ENCODE measurements at places on chromosomes 4 and X.

GRCh38 chr4:111761531-111761930 is 383.7 kb upstream of the FAM241A start:
- no peak for DNase-seq

DNA sequence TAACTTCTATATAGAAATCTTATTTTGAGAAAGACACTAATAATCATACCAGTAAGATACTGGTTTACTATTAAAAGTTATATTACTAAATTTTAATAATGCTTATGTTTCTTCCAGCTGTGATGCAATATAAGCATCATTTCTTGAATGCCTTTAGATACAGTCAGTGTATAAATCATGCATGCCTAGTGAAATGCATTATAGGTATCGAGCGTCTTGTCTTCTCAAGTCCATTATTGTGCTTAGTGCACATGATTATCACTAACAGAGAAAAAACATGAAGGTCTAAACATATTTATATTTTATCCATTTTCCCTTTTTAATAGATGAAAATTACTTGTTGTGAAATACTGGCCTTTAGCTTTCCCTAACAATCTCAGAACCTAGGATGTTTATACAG is 1021.5 kb upstream of the AGA start:
- no peak for DNase-seq

DNA sequence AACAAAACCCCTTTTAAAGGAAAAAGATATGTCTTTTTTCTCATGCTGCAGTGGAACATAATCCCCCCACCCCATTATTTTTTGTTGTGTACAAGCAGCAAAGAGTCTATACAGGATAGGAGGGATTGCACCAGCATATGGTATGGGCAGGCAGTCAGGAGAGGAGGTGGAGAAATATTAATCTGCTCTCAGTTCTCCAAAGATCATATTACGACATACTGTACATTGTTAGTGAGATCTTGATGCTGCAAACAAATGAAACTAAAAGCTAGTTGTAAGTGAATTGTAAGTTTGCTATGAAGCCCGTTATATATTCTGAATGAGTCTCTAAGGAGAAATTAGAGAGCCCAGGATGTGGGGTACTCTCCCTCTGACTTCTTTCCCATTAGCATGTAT is 75.3 kb downstream of the RAPGEF2 start:
- DNase-seq, result no peak

DNA sequence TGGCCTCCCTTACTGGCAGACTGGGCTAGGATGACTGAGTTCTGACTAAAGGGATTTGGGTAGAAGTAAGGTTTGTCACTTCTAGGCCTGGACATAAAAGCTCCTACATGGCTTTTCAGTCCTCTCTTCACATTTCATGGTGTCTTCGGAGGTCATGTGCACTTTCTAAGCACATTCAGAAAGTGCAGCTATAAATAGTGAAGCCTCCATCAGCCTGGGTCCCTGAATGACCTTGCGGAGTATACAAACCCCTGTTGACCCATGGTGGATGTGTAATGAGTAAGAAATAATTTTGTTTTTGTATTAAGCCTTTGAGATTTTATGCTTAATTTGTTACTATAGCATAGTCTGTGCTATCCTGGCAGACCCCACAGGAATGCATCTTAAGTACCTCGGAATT is 154.0 kb downstream of the STOX2 start:
- DNase-seq, result no peak

DNA sequence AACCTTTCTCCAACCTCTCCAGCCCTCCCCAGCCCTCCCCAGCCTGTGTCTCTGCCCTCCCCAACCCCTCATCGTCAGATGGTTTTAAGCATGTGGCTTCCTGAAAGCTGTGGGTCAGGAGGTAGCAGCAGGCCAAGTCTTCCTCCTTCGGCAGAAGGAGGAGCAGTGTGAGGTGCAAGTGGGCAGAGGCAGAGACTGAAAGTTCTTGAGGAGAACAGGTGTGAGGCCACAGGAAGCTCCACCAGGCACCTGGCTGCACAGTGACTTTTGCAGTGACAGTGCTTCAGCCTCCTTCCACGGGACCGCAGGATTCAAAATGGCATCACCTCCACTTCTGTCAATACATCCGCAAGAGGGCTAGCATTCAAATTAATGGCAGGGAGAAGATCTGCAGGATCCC is 203.9 kb upstream of the LEF1 start:
- no peak for DNase-seq

- DNase-seq, result no peak
Observed at GRCh38 chr4:76582817-76583087, 147.7 kb downstream of the SHROOM3 start.

DNA sequence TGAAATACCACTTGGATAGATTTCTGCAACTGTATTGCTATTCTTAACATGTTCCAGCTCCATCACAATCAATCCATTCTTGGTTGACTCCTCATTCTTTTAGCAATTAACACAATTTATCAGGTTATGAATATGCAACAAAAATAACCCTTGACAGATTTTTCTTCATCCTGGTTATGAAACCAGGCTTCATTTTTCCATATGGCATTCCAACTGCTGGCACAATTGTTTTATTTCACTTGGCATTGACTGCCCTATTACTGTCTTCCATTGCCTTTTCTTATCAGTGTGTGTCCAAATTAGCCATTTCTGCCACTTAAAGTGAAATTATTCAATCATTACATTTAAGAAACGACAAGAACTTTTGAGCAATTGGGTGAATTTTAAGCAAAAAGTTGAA is 388.8 kb upstream of the EPHA5 start:
- DNase-seq, result no peak

DNA sequence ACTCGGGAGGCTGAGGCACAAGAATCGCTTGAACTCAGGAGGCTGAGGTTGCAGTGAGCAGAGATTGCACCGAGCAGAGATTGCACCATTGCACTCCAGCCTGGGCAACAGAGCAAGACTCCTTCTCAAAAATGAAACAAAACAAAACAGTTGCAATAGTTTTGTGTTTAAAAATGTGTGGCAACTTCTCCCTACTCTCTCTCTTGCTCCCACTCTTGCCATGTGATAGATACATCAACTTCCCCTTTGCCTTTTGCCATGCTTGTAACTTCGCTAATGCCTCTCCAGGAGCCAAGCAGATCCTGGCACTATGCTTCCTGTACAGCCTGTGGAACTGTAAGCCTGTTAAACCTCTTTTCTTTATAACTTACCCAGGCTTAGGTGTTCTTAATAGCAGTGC is 52.5 kb upstream of the INTU start:
- no peak for DNase-seq

GRCh38 chr4:81601358-81601694 is 129.6 kb upstream of the RASGEF1B start:
- no peak for DNase-seq

DNA sequence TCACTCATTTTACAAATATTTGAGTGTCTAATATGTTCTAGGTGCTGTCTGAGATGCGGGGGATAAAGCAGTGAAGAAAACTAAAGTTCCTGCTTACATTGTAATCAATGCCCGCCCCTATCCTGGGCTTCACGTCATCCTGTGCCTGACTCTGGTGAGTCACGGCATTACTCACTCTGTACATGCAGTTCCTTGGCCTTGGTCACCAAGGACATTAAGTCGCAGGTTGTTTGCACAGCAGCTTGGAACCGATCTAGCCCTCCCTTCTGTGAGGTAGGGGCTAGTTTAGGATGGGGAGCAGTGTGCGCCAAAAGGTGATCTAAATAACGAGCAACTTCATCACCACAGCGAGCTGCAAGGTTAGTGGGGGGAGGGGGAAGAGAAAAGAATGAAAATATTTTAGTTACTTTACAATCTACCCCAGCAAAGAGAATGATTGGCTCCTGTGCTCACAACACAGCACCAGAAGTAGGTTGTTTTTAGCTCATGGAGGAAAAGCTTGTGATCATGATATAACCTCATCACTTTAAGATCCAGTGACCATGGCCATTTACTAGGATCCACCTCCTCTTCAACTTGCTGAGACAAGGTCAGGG is 48.0 kb upstream of the HDAC8 start:
- no peak for DNase-seq

DNA sequence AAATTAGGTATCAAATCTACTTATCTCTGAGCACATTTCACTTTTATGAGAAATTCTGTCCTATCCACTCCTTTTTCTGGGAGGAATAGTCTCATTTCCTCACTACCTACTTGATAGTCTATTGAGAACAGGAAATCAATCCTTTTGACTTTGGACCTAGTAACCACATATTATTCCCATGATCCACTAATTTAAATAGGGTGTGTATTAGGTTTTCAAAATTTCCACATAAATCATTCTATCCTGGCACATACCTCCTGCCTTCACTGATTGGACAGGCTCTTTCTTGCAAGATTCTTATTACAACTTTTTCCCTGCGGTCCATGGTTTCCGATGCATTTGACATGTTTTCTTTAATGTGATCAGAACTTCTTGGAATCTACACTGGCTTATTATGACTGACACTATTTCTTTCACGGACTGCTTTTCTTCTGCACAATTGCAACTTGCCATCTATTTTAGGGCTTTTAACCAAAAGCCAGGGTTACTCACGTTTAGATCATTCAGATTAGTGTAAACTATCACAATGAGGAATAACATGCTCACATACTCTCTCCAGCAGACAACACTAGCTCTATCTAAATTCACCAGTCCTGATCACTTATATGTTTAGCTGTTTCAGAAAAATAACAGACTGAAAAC is 419.9 kb upstream of the SLIT2 start:
- DNase-seq, result no peak
